ENCODE measurements at places on chromosomes 2 and 18. TPM values are rescaled to one million over a fixed set of nuclear protein-coding genes. Genes with fewer than 3 reads are reported as not detected.

GRCh38 chr2:171325886-171326585 is 107.8 kb downstream of the METTL8 start:
- no peak for DNase-seq

DNA sequence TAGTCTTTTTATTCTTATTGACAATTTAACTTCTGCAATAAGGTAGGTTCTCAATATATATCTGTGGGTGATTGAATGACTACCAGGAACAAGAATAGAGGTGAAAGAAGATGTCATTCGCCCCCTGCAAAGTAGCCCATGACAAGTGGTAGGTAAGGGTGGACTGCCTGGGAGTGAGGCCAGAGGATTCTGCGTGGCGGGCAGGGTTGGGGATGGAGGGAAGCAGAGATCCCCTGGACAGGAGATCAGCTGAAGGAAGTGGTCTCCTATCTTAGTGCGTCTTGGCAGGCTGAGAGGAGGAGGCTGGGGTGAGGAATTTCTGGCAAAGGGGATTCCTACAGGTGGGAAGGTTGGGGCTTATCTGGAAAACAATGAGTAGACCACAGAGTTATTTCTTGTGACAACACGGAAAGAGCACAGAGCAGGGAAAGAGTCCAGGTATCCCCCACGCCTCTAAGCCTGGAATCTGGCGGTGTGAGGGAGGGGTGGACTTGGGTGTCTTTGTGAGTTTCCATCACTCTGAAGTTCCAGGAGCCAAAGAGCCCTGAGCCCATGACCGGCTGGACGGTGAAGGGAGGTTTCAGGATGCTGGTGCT is 21.5 kb upstream of the MYCN start:
- no peak for DNase-seq

- DNase-seq, result no peak
Measured at GRCh38 chr2:173831312-173832229, 133.6 kb downstream of the SP3 start.

- no peak for DNase-seq
Measured at GRCh38 chr2:174597345-174598047, at the start of gene WIPF1. Gene WIPF1, minus strand, starts transcription at chr2:174597804. Its CDS starts 12,231 bp downstream, at chr2:174585573.

DNA sequence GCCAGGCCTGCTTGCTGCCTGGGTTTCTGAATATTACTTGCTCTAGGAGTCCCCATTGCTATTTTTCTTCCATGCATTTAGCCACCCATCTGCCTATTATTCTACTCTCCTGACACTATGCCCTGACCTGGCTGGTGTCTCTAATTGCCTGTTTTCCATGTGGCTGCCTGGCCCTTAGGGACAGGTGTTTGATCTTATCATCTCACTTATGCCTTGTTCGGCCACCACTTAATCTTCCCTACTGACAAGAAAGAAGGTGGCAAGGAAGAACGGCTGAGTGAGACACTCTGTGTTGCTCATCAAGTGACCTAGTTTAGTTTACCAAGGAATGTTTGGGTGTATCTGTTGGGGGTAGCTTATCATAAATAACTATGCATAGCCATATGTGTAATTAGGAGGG is 50.4 kb upstream of the RAPH1 start:
- no peak for DNase-seq

- no peak for DNase-seq
Measured at GRCh38 chr18:23209796-23210195, 74.5 kb downstream of the CABLES1 start.

DNA sequence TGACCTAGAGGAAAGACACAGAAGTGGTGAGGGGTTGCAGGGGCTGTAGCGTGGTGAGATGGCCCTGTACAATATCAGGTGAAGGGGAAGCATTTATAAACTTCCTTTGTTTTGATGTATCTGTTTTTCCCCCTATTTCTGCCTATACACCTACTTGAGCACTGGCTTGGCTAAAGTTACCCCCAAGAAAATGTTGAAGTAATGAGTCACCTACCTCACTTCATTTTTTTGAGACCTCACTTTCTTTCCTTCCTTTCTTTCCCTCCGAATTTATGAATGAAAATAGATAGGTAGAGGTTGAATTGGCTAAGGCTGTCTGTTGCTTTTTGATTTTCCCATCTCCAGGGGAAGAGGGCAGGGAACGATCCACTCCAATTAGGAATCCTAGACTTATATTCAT is 231.1 kb upstream of the EPAS1 start:
- no peak for DNase-seq

GRCh38 chr2:234590076-234590475 is 93.2 kb upstream of the ARL4C start:
- DNase-seq, result no peak

DNA sequence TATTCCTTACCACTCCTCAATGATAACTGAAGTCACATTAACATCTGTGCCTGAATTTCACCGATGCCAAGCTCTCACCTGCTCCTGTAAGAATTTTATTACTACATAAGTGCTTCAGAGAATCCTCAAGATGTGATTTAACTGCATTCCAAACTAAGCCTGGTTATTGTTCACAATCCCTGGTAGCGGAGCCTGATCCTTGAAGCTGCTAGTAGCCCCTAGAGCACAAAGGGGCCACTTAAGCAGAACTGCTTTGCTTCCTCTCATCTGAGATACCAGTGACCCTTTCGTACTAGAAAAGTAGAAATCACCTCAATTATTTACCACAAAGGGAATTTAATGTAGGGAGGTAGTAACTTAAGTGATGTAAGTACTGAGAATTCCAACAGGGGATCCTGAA is 529.6 kb downstream of the CPS1 start:
- no peak for DNase-seq

DNA sequence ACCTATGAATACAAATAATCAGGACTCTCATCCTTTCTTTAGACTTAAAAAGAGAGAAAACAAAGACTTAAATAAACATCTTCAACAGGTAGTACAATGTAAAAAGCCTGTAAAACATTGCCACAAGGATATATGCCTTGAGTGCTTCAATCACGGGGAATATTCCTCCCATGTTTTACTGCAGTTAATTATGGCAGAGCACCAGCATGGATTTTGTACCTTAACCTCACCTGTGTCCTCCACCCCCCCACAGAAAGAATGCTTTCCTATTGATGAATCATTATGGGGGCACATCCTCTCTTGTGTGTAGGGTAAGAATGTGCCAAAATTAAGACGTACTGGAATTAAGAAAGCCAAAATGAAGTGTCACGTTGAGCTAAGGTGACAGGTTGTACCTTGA is 189.9 kb upstream of the FOSL2 start:
- no peak for DNase-seq

DNA sequence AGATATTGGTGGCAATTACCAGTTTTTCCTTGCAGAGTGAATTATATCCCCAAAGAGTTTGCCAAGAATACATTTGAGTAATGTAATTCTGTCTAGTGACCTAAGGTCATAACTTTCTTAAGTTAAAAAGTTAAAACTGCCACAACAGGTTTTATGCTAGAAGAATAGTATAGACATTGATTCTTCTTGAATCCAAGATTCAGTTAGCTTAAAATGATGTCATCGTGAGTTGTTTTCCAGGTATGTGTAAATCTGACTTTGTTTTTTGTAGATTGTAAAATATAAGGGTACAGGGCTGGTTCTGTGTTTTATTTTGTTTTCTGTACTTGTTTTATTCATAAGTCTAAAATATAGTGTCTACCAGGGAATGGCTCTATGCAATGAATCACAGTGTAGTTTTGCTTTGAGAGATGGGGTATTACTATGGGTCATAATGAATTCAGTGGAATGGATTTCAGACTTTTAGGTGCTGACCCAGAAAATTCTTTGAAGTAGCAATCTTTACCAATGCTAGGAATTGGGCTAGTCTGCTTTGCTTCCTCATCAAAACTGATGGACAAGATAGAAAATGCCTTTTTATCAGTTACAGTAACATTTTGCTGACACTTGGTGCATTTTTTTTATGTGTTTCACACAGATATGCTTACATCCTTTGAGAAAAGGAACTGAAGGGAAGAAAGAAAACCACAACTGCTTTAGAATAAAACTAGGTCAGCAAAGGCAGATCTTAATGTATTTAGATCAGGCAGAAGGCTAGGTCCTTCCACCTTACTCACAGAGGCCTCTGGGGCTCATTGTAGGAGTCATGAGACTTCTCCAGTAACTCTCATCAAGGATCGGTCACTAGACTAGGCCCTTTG is 20.8 kb upstream of the MGAT5 start:
- no peak for DNase-seq

GRCh38 chr18:44895176-44895798 is 214.6 kb downstream of the SETBP1 start:
- DNase-seq, result no peak

- no peak for DNase-seq
Measured at GRCh38 chr2:69969991-69970390, 8.6 kb upstream of the ASPRV1 start.

- no peak for DNase-seq
Measured at GRCh38 chr18:10514601-10515000, 11.2 kb upstream of the NAPG start.

- no peak for DNase-seq
Measured at GRCh38 chr2:64522843-64523428, 1.2 kb upstream of the AFTPH start.

DNA sequence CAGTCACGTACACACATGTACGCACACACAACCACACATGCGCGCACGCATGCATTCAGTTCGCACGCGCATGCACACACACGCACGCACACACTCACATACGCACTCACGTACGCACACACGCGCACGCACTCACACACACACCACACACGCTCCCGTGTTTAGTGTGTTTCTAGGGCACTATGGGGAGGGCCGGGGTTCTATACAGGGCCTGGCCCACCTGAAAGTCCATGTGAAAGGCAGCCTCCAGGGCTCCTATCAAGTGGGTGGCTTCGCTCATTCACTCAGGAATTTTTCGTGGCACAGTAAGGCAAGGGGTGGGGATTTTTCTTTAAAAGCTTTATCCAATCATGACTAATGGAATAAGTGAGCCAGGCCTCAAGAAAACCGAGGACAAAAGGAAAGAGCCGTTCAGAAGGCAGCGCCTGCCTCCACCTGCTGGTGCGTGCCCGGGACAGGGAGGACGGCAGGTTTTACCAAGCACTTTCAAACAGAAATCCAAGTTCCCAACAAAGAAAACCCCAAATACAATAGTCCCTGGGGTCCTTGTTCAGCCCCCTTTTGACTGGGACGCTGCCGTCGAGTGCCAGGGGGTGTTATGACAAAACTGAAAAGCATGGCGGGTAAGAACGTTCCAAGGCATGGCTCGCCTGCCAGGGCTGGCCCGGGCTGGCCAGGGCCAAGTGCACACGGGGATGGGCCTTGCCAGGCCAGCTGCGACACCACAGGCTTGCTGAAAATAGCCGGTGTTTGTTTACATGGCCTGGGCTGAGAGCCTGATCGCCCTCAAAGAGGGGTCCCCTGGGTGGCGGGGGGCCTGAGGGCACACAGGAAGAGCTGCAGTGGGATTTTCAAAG is 110.0 kb downstream of the HDAC4 start:
- DNase-seq, result peak; percentile 81

GRCh38 chr18:22020867-22021370 is 148.5 kb upstream of the GATA6 start:
- peak; percentile 74 for DNase-seq

- DNase-seq, result no peak
Measured at GRCh38 chr18:32048507-32049091, 30.0 kb downstream of the RNF125 start.

DNA sequence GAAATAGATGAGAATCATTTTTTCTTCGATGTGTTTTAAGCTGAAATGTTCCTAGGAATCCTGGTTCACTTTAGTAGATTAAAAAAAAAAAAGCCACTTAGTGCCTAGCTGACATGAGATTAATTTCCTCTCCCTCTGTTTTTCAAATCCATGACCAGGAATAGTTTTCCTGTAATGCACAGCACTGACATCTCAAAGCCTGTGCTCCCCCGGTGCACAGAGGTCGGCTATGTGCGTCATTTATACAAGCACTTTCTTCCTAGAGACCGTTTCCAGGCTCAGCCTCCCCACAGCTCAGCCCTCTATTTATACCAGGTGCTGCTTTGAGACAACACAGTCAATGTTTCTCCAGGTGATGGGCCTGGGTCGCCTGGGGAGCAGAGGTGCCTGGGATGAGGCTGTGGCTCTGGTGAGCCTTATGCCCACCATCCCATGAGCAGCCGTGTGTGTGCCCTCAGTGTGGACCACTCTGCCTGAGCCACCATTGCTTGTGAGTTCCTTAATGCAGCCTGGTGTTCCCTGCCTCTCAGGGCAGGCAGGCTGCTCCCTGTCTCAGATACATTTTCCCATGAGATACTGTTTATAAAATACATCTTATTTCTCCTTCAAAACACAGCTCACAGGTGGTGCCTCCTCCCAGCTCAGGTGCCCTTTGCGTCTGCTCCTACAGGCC is 515.7 kb upstream of the HS6ST1 start:
- DNase-seq, result peak; percentile 35

DNA sequence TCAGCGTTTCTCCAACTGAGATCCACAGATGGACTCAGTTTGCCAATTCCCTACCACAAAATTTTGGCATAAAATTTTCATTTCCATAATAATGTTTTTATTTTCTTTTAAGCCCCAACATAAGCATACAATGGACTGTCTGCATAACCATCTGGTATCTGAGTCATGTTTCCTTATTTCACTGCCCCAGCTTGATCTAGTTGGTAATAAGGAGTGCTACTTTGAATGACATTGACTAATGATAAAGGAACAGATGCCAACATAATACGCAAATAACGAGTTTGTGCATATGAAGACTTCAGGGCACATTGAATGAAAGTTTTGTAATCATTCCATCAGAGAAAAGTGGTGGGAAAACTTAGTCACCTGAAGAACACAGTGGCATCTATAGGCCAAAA is 8.8 kb upstream of the MBD2 start:
- DNase-seq, result no peak

GRCh38 chr18:58640428-58640805 is 11.5 kb upstream of the ALPK2 start:
- no peak for DNase-seq

DNA sequence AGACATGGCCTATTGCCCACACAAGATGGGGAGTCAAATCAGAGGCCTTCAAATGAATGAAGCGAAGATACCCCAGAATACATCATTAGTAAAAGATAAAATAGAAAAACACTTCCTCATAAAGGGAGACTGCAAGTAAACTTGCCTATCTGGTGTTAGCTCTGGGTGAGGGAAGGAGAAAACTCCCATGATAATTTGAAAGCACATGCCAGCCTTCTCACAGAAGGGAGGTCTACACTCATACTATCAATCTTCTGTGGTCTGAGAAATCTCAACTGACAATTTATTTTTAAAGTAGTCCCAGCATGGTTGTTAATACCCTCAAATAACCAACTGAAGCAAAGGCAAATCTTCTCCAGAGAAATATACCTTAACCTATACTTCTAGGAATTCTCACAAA is 75.4 kb downstream of the EXOC6B start:
- DNase-seq, result no peak

GRCh38 chr2:43131051-43131889 is 95.1 kb downstream of the ZFP36L2 start:
- DNase-seq, result no peak

GRCh38 chr2:96823198-96823597 is 7.1 kb downstream of the CNNM3 start:
- DNase-seq, result no peak

MMADHC gene
- total RNA-seq, result 82.5 TPM

GAL3ST2 gene
- not detected for total RNA-seq

HOXD11 gene
- 1.2 TPM for total RNA-seq

MAP3K20 gene
- total RNA-seq, result 71.8 TPM

UGT1A3 gene
- total RNA-seq, result not detected

Data from mesenteric fat pad (tissue), 1 donor.